Activated CD8-positive, alpha-beta memory T cell treated with anti-CD3 and anti-CD28 coated beads for 1 hour (primary cell): ENCODE measurements at places on chromosomes 11 and 22.

- DNase-seq, result no peak
Observed at GRCh38 chr22:38419121-38419857, 35.7 kb downstream of the KCNJ4 start.

DNA sequence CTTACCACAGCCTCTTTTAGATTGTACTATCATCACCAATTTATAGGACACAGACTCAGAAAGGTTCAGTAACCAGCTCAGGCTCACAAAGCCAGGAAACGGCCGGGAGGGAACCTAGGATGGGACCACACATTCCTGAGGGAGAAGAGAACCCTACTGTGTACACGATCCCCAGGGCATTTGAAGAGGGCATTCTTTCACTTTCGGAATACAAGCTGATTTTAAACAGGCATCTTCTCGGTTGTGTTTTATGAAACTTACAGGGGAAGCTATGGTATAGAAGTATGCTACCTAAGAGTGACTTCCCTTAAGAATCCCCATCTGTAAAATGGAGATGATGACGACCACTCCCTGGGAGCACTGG is 19.0 kb downstream of the SMCO4 start:
- no peak for DNase-seq

DNA sequence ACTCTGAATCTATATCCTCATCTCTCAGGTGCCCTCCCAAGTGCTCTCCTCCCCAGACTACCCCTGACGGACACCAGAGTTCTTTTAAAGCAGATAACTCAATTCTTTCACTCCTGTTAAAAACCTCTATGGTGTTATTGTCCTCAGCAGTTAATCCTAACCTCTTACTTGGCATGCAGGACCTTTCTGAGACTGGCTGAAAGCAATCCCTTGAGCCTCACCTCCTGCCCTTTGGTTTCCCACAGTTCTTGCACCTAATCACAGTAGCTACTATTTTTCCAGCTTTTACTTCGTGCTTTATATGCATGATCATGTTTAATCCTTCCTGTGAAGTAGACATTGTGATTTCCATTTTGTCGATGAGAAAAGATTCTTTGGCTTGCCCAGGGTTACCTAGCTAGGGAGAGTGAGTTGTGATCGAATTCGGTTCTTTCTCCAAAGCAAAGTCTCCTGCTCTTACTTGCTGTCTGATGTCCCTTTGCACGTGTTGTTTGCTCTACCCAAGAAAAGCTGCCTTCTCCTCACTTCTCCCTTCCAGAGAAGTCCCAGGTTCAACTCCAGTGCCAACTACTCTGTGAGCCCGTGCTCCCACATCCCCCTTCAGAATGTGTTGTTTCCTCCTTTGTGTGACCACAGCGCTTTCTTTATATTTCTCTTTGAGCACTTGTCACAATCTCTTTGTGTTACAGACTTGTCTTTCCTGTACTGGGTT is 2.1 kb downstream of the UBE2L3 start:
- no peak for DNase-seq

GRCh38 chr22:33192156-33192555 is 134.0 kb upstream of the SYN3 start:
- DNase-seq, result no peak

DNA sequence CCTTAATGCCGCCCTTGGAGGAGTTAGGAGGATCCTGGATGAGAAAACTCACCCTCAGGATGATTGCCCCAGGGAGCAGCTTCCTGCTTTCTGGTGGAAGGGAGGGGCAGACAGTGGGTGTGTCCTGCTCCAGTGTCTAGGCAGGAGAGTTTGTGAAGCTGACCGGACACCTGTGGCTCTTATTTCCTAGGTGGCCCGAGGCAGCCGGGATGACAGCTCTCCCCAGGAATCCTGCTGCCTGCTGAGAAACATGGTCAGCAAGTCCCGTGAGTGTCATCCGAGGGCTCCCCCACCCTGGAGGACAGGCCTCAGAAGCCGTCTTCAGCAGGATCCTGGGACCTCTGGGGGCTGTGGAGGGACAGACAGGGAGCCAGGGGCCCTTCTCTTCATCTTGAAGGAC is 50.4 kb downstream of the ST3GAL4 start:
- no peak for DNase-seq

- DNase-seq, result peak; percentile 49
Observed at GRCh38 chr11:58573451-58574104, 2.1 kb downstream of the LPXN start.

DNA sequence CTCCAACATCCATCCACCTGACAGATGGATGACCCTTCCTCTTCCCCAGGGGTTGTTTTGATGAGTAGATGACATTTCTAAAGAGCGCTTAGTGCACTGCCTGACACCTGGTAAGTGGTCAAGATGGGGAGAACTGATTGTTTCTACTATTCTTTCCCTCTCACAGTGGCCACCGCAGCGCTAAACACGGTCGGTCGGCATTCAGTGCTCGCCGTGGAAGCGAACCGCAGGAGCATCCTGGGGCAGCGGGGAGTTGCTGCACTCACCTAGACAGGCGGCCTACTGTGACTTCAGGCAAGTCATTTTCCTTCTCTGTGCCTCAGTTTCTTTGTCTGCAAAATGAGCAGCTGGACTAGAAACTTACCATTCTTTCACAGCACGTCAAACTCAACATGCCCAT is 5.0 kb upstream of the BEST1 start:
- no peak for DNase-seq

DNA sequence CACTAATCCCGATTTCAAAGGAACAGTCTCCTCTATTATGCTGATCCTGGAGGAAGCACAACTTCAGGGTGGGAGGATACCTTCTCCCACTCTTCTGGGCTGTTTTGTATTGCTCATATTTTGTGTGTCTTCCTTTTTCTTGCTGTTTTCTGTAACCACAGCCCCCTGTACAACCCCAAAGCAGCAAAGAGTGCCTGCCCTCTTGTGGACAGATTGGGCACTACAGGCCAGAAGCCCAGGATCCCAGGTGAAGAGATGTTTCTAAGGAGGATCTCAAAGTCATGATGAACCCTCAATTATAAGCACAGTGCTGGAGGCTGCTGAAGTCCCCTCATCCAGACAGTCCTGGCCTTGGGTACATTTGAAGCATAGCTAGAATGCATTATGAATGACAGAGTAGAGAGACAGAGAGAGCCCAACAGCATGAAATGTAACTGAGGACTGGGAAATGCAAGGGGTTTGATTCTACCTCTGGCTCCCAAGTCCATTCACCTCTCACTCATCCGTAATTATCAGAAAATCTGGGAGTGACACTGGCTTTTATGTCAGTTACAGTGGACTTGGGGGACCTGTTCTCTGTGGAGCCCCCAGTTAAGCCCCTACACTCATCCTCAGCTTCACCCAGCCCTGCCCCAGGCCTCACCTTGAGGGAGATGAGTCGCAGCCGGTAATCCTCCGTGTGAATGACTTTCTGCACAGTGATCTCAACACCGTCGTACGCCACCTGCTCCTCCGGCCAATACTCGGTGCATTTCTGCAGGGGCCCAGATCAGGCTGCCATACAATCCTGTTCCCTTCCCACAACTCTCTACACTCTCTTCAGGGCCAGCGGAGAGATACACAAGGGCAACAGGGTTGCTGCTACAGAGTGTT is 6.2 kb upstream of the IGSF22 start:
- DNase-seq, result peak; percentile 55

- DNase-seq, result no peak
Observed at GRCh38 chr11:22416462-22416861, 78.3 kb downstream of the SLC17A6 start.

DNA sequence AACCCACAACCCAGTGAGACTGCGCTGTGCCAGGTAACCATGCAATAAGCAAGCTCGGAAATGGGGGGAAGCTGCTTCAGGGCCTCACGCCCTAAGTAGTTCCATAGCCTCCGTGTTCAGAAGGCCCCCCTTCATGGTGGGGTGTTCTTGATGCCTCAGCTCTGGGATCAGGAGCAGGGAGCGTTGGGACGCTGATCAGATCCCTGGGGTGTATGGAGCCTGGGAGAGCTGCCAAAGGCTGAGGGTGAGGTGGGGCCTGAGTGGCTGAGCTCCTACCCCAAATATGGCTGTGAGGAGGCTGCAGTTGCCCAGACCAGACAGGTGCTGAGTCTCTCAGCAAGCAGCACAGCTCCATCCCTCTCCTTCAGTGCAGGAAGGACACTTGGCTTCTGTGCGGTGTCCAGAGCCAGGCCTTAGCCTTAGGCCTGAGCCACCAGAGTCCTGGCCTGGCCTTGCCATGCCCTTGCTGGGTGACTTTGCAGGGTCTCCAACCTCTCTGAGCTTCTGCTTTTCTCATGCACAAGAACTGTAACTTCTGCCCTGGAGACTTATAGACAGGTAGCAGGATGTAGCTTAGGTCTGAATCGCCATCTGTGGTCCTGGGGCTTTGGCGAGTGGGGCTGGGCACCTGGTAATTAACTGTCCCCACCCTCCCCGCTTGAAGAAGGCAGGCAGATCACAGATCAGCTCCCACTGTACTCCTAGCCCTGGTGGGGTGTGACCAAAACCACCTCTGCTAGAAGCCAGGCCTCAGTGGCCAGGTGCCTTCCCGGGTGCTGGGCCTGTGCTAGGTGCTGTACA is 5.3 kb downstream of the MMP11 start:
- no peak for DNase-seq

DNA sequence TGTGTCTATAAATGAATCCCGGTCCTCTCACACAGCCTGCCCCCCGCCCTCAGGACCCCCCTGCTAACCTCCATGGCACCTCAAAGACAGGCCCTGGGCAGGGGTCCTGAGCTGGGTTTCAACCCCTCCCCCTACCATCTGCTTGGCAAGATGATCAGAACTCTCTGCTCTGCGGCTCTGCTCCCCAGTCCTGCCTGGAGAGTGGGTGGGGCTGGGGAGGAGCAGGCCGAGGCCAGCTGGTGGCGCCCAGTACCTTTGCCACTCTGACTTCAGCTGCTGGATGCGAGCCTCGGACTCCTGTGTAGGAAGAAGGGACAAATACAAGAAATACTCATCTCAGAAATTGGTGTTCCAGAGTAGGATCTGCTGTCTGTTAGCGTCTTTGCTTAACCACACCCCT is 15.0 kb downstream of the SUN2 start:
- DNase-seq, result no peak

DNA sequence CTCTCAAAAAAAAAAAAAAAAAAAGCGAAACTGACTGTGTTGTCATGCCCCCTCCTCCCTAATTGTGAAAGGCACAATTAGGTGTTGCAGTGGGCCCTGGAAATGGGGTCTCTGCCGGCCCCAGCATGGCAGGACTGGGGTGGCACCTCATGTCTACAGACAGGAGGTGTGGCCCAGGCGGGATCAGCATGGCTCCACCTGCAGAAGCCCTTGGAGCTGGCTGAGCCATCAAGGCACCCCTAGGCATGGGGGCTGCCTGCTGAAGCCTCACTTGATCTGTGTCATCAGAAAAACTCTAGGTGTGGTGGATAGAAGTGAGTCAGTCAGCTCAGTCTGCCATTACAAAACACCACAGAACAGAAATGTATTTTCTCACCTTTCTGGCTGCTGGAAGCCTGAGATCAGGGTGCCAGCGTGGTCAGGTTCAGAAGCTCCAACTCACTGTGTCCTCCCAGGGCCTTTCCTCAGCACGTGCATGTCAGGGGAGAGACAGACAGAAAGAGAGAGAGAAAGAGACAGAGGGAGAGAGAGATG is 10.1 kb upstream of the B4GALNT4 start:
- no peak for DNase-seq

- DNase-seq, result no peak
Observed at GRCh38 chr11:65892661-65893317, 2.3 kb downstream of the CCDC85B start.

- DNase-seq, result no peak
Observed at GRCh38 chr11:120169981-120170698, 32.2 kb upstream of the TRIM29 start.

DNA sequence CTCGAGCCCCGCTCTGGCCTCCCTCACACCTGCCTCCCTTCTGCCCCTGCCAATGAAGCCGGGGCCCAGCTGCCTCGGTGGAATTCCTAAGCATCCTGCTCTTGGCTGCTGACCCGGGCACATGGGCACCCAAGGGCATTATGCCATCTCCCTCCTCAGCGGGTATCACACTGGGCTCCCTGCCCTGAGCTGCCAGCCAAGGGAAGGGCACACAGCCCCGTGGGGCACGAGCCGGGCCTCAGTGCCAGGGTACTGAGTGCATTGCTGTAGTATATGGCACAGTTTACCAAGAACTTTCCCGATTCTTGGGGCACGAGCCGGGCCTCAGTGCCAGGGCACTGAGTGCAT is 43.8 kb upstream of the JAM3 start:
- DNase-seq, result no peak

DNA sequence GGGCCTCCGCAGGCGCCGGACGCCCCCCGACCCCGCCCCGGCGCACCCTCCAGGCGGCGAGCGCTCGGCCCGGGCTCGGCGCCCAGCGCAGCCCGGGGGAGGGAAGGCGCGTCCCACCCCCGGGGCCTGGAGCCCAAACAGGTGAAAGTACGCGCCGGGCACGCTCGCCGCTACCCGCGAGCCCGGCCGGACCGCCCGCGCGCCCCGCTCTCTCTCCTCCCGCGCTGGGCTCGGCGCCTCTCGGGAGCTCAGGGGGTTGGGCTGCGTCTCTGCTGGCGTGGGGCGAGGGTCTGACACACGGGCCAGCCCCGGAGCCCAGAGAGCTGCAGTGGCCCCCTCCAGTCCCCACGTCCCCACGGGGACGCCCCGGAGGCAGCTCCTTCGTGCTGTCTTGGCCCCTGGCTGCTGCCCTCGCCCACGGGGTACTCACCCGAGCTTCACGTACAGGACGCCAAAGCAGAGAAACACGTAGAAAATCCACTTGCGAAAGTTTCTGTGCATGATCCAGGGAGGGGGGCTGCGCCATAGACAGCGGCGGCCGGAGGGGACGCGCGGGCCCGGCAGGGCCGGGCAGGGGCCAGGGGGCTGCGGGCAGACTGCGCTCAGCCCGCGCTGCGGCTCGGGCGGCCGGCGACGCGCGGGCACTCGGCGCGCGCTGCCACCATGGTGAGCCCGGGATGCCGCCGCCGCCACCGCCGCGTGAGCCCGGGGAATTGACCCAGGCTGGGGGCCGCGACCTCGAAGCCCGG is 534 bp downstream of the WNT7B start:
- no peak for DNase-seq
